HT-29 (cell line): ENCODE measurements at places on chromosomes 3 and 15.
A peak's percentile ranks its signal among the peaks of the same experiment; 100 is the strongest.

DNA sequence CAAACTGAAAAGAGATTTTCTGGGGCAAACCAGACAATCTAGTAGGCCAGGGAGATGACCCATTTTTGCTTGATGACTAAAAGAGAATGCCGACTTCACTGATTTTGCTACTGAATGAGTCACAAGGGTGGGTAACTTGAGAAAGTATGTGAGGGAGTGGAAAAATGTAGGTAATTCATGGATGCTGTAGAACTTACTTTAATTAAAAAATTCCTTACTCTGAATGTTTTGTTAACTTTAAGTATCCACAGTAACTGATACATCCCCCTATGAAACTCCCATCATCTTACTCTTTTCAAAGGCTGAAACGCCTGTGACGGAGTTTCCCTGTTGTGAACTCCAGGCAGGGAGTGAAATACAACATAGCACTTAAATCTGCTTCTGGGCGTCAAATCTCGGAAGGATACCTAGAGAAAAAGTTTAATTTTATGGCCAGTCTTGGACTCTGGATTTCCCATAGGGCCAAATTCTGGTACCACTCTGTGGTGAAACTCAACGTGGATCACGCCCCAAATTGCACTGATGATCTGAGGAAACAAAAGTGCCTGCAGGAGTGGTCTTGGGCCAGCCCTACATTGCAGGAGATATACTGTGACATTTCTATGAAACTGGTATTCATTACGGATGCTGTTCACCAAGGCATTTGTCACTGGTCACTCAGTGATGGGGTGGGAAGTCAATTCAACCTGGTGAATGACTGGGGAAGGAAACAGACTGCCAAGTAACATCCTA, 24.0 kb downstream of the GOLIM4 start:
- DNase-seq = peak; percentile 62

GRCh38 chr15:60633426-60633968, 154.6 kb upstream of the ICE2 start:
- DNase-seq = no peak

DNA sequence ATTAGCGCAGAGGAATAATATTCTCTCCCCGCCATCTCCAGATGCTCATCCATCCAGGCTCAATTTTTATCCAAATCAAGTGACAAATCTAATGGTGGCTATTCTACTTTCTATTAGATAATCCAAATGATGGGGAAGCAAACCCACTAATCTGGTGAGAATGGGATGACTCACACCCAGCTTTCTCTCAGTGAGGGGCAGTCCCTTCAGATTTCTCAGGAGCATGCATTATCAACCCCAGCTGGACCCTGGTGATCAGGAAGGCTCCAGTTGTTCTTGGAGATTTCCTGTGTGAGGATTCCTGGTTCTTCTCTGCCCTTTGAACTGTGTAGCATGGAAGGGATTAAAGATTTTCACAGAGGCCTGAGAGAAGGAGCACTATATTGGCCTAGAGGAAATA, 358.0 kb downstream of the WDR72 start:
- no peak for DNase-seq

DNA sequence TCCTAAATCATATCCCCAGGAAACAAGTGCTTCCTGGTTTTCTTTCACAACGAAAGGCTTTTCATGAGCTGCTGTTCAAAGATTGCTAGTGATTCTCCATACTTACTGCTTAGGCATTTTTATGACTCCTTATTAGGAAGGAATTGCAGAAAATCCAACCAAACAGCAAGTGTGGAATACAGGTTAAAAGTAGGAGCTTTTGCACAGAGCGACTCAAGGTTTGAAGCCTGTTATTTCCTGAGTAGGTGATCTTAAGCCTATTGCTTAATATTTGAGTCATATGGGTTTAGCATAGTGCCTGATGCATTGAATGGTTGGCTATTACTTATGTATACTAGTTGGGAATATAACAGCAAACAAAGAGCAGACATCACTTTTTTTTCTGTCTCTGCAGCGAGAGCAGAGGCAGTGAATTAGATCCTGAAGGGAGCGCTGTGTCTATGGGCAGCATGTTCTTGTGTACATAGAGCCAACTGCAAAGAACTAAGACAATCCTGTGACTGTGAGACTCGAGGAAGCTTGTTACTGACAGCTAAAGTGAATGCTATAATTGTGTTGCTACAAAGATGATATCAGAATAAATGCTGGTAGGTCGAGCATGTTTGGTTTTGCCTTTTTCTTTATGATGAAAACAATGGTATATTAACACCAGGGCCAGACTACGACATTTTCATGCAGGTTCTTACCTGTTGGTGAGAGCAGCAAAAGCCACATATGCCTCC, 6.3 kb downstream of the TM4SF1 start:
- peak; percentile 88 for DNase-seq

- DNase-seq = no peak
Observed at GRCh38 chr3:157938154-157938779, 168.0 kb downstream of the SHOX2 start.

- no peak for DNase-seq
Observed at GRCh38 chr3:68757157-68757556, 175.2 kb downstream of the TAFA4 start.

GRCh38 chr15:70512772-70513362, 250.5 kb downstream of the UACA start:
- DNase-seq = peak; percentile 79

- peak; percentile 46 for DNase-seq
Observed at GRCh38 chr3:9397906-9398699, 688 bp downstream of the SETD5 start.

- no peak for DNase-seq
Observed at GRCh38 chr3:194768586-194768985, 82.9 kb downstream of the FAM43A start.

GRCh38 chr3:20080956-20081554, 40.8 kb downstream of the KAT2B start:
- no peak for DNase-seq

- DNase-seq = no peak
Observed at GRCh38 chr3:97464035-97464434, 300.5 kb upstream of the ARL6 start.

GRCh38 chr3:135081451-135081850, 286.4 kb downstream of the EPHB1 start:
- no peak for DNase-seq

DNA sequence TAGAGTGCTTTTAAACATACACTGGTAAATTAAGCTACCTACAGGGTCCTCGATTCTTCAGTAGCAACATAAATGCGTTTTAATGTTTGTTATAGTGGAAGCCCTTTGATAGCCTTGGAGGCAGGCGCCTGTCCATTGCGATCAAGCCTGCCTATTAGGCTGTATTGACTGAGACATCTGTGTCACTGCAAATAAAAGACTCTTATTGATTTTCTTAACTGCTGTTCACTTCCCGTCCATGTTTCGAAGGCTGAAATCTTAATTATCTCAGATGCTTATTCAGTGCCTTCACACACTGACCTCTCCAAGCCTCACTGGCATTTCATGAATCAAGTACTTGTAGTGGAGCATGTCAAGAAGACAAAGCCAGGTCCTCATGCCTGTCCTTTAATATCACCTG, 51.1 kb downstream of the MAP2K5 start:
- DNase-seq = no peak

DNA sequence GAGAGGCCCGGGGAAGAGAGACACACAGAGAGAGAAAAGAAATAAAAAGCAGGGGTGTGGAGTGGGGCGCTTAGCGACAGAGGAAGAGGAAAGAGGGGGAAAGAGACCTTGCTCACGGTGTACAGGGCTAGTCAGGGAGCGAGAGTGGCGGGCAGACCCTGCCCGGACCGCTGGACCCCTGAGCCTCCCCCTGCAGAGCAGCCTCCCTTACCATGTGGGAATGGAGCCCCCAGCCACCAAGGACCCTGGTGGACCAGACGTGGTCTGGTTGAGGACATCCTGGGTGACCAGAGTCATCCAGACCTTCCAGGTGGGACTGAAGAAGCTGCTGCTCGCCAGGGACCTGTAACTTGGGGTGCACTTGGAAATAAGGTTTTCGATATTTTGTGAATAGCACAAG, 129.6 kb downstream of the CHSY1 start:
- no peak for DNase-seq

DNA sequence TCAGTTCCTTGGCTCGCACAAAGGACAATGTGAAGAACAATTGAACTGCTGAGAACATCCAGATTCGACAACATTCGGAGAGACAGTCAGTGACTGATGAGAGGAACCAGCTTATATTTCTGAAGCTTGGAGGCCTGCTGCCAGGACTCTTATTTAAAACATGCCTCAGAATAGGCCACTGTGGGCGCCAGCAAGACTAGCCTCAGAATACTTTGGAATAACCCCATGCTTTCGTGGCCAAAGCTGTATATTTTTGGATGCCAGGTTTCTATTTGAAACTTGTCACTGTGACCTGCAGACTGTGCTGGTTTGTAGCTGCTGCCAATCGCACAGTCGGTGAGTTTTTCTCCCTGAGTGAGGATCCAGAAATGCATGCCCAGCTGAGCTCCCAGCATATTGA, 129.9 kb upstream of the UBE3A start:
- DNase-seq = no peak

GRCh38 chr3:11805716-11806115, 41.0 kb downstream of the TAMM41 start:
- DNase-seq = no peak

GRCh38 chr15:91067036-91067435, 33.0 kb upstream of the SV2B start:
- no peak for DNase-seq

- no peak for DNase-seq
Observed at GRCh38 chr3:192608726-192609600, 118.4 kb downstream of the FGF12 start.

GRCh38 chr15:58096529-58097084, 31.1 kb upstream of the ALDH1A2 start:
- no peak for DNase-seq

DNA sequence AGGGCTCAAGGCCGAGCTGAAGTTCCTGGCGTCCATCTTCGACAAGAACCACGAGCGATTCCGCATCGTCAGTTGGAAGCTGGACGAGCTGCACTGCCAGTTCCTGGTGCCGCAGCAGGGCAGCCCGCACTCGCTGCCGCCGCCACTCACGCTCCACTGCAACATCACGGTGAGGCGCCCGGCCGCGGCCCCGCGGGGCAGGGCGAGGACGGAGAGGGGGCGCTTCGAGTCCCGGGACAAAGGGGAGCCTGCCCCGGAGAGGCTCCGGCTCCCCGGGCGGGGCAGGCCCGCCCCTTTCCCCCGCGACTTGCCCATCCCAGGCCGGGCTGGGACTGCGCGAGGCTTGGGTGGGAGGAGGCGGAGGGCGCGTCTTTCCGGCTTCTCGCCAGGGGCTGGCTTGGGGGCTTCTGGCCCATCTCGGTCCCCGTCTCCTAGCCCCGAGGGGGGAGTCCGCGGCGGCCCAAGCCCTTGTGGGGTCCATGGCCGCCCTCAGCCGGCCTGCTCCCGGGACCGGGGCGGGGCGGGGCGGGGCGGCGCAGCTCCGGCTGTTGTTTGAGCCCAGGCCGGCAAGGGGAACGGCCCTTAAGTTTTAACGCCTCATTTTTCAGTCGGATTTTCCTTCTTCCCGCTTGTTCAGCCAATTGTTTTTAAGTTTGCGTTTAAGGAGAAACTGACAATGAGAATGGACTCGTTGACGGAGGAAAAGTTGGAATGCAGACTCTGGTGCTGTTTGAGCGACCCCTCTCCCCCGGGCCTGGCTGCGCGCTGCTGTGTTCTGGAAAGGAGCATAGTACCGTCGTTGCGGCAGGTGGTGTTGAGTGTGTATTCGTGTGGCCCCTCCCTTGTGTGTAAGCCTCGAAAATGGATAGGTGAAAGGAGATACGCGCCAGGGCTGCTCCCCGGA, 683 bp downstream of the UBE2Q2 start:
- DNase-seq = peak; percentile 71

- DNase-seq = no peak
Observed at GRCh38 chr15:99211926-99212325, 37.5 kb downstream of the TTC23 start.

DNA sequence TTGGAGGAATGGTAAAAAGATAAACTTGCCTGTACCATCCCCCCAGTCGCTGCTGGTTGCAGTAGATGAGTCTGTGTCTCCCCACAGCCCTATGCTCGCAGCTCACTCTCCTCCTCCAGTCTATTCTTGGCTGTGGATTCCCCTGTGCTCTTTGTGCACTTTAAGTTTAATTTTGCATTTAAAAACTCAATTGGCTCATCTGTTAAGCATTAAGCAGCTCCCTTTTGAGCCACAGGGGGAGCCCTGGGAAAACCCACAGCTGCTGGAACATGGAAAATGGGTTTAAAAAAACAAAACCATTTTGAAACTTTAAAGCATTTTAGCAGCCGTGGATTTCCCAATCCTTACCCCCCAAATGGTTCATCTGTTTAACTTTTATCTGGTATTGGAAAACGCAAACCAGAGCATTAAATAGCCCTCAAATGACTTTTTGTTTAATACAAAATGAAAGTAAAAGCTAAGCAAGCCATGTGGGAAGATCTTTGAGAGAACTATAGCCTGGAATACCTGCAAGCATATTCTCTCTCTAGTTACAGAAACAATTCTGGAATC, 536.9 kb downstream of the ZIC1 start:
- peak; percentile 22 for DNase-seq
